ENCODE measurements at places on chromosomes 3 and 15.

DNA sequence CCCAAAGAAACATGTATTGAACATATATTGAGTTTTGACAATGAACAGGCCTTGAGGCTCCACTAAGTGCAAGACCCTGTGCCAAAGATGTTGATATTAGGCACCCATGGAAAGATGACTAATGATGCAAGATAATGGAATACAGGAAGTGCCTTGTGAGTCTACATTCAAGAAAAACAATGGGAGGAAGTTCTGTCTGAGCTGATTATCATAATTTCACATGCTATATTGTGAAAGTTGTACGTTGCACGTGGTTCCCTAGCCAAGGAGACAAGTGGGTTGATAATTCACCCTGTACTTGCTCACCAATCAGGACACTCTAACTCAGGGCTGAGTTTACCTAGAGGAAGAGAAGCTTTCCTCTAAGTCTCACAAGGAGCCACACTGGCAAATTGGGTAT, 186.9 kb upstream of the STAC start:
- no peak for DNase-seq

DNA sequence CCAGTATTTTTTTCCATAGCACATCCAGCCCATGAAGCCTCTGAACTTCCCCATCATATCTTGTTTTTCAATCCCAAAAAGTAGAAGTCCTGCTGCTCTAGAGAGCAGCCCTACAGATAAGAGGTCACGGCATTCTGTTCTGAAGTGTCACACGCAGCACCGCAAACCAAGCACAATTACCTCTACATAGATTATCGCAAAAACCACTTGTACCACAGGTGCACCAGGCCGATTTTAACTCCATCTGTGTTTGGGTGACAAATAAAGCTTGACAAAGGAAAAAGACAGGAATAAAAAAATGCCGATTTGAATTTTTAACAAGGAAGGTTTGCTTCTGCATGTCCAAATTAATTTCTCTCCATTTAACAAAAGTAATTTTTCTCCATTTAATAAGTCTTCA, 113.7 kb downstream of the MYO5A start:
- DNase-seq, result no peak

- no peak for DNase-seq
Observed at GRCh38 chr15:38076786-38077185, 142.3 kb downstream of the TMCO5A start.

DNA sequence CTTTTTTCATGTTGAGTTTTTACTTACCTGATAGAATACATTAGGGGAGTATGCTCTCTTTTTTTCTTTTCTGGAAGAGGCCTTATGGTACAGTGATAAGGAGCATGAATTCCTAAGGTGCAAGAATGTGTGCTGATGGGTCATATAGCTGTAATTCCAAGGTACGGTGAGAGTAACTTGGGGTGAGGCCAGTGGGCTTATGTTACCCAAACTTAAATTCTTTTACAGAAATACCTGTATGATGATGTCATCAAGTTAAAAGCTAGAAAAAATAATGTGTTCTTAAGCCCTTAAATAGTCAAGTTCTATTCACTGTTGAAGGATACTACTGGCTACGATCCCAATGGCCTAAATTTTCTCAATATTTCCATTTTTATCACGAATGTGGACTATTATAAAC, 111.2 kb downstream of the GMPS start:
- no peak for DNase-seq

DNA sequence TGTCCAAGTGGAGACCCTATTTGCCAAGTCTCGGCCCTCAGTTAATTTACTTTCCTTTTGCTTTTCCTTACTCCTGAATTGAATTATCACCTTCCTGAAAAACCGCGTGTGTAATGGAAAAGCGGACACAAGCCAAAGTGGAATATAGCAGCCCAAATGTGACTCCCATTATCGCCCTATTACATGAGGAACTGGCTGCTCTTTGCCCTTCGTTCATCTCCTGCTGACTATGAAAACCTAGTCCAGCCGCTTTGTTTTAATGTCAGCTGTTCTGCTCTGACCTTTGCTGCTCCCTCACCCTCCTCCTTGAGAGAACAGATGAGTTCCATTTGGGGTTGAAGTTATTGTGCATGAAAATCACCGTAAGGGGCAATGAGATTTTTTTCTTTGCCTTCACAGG, 632.7 kb upstream of the SUCLG2 start:
- no peak for DNase-seq

- DNase-seq, result no peak
Observed at GRCh38 chr3:7144697-7145308, 283.9 kb downstream of the GRM7 start.

- DNase-seq, result peak; percentile 7
Observed at GRCh38 chr3:160003520-160004128, 15.0 kb downstream of the IL12A start.

DNA sequence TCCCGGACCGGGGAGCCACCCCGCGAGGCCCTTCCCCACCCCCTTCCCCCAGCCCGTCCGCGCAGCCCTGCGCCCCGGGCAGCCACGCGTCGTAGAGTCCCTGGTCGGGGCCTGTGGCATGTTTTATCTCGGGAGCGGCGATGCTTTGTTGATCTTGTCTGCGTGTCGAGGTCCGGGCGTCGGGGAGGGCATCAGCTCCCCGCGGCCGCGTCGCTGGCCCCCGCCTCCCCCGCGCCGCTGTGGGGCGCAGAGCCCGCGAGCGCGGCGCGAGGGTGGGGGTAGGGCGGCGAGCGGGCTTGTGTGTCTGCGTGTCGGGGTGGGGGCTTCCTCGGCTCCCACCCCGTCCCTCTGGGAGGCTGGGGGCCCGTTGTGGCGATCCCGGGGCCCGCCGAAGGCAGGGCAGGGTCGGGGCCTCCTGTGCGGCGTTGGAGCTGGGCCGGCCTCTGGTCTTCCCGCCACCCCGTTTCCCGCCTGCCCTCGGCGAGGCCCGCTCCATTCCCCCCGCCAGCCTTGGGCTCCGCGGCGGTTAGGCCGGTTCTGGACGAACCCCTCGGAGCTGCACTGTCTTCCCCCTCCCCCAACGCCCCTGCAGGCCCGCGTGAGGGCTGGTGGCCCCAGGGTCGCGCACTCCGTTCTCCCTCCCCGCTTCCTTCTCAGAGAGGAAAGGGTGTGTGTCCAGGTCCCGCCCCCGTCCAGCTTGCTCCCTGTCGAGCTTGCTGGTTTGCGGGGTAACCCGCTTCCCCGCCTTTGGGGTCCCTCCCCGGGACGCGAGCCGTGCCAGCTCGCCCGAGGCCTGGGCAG, 695 bp downstream of the GMPS start:
- DNase-seq, result peak; percentile 38

- no peak for DNase-seq
Observed at GRCh38 chr3:4711680-4711992, 218.5 kb downstream of the ITPR1 start.

GRCh38 chr3:100099621-100100020, 14.7 kb downstream of the FILIP1L start:
- no peak for DNase-seq

GRCh38 chr3:175464362-175464761, 605.2 kb downstream of the NAALADL2 start:
- DNase-seq, result no peak

GRCh38 chr3:126679318-126679751, 24.4 kb upstream of the TXNRD3 start:
- peak; percentile 82 for DNase-seq

DNA sequence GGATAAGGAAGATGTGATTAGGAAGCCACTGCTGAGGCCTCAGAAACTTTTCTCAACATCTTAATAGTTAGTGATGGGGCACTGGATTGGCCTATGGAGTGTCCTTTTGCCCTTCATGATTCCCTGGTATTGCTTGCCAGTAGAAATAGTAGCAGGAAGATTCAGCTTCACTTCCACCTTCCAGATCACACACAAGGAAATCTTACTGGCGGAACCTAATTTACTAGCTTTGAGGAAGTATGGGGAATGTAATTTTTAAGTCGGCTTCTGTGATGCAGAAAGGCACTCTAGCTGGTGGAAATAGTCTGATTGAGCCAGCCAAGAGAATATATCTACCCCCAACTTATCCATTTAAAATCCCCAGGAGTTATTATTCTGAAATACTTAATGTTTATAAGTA, 46.5 kb downstream of the LPP start:
- DNase-seq, result no peak

GRCh38 chr3:160069986-160070385, 81.4 kb downstream of the IL12A start:
- no peak for DNase-seq

GRCh38 chr3:42042747-42043098, 48.4 kb upstream of the TRAK1 start:
- DNase-seq, result no peak

DNA sequence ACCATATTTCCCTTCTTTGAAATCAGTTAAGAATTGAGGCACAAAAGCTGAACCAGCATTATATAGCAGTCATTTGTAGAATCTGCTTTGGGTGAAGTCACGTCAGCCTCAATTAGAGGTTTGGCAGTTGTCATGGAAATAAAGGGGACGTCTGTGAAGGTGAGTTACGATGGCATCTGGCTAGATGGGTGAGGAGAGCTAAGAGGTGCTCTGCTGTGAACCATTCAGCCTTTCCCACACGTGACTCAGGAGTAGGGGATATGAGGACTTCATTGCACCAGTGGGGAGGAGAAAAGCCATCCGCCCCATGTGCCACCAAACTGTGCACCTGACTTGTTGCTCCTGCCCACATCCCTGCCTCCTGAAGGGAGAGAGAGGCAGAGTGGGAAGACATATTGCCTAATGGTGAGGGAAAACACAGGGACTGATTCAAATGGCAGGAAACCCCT, 2.8 kb upstream of the C15orf40 start:
- no peak for DNase-seq

DNA sequence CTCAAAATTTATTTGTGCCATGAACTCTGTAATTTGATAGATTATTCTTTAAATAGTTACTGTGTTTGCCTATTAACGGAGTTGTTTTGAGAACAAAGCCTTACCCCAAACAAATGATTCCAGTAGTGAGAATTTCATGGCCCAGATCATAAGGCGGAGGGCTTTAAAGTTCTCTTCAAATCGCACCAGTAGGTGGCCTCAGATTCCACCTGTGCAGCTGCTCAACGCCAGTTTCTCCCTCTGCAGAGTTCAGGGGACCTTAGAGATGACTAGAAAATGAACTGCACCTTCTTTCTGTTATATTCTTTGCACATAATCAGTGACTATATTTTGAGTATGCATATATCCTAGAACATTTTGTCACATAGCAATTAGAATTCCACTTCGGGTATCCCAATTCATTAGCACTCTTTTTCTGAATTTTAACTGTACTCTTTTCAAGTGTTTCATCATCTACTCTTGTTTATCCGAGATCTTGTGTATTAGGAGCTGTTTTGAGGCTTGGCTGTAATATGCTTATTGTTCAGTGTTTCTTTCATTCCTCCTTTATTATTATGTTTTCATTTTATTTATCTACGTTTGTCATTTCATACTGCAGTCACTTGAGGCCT, 232.6 kb upstream of the CHRM5 start:
- no peak for DNase-seq

DNA sequence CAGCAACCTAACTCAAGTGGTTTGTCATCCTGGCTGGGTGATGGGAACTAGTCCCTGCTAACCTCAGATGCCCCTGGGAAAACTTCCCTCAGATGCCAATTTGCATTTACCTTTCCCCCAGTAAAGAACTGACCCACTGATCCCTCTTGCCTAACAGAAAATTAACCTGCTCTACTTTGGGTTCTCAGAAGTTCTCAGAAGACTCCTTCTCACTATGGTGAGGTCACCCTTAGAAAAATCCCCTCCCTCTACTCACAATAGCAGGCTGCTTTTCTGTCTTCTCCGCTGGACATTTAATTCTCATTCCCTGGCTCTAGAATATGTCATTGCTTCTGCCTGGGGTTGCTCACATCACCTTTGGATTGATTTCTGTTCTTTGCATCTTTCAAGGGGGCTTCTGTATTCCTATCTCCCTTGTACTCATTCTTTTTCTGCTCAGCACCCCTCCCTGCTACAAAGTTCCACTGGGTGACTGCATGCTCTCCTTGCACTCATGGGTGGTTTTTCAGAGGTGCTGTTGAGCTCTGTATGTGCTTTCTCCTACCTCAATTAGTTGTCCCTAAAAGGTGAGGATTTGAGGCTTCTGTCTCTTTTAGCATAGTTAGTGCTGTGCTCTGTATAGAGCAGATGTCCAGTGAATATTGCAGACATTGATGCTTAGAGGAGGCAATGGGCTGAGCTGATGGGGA, 869 bp downstream of the PLA1A start:
- DNase-seq, result no peak

GRCh38 chr3:4655145-4656045, 162.2 kb downstream of the ITPR1 start:
- no peak for DNase-seq

DNA sequence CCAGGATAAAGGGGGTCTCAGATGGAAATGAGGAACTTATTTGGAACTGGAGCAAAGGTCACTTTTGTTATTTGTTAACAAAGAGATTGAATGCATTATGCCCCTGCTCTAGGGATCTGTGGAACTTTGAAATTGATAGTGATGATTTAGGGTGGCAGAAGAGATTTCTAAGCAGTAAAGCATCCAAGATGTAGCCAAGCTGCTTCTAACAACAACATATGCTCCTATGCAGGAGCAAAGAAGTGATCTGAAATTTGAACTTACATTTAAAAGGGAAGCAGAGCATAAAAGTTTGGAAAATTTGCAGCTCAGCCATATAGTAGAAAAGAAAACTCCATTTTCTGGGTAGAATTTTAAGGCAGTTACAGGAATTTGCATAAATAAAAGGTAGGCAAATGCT, 30.3 kb upstream of the CCDC50 start:
- DNase-seq, result no peak

DNA sequence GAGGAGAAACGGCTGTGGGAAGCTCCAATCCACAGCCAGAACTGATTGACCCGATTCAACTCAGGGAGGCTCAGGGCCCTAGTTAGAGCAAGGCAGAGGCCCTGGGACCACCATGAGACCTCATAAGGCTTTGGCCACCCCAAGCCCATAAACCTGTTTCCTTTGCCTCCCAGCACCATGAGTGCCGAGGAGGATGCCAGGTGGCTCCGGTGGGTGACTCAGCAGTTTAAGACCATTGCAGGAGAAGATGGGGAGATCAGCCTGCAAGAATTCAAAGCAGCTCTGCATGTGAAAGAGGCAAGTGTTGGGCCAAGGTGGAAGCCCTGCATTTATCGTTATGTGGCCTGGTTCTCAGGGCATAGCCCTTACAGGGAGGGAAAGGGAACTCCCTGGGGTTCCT, 11.9 kb downstream of the NOX5 start:
- DNase-seq, result no peak

DNA sequence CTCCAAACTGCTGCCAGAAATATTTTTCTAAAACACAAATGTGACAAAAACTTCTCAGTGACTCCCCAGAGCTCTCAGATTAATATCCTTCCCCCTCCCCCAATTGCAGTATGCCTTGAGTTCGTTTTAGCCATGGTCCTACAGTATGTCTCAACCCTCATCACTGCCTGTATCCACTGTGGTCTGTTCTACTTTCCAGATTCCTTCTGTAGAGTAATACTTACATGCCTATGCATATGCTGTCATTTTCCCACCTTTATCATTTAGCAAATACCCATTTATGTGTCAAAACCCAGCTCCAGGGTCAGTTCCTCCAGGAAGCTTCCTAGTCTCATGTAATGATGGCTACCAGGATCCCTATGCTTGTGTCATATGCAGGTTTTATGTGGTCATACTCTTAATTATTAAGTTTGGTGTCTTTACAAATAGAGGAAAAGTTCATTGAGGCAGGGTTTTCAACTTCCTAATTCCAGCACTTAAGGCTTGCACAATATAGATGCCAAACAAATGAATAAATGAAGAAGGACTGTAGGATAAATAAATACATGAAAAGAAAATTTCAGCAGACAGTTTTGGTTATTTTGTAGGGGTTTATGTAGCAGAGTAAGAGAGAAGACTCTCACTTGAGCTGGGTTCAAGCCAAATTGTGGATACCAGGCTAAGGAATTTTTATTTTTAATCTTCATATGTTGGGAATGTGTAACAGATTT, 170.8 kb downstream of the ALCAM start:
- no peak for DNase-seq

Measured in stimulated activated CD4-positive, alpha-beta T cell treated with anti-CD3 and anti-CD28 coated beads, Interleukin-12 subunit alpha, Interleukin-12 subunit beta, amount 100 ng/mL, for 4 hours (primary cell).